ENCODE measurements at places on chromosomes 5 and 9.

- DNase-seq, result no peak
Measured at GRCh38 chr5:107783551-107783950, 112.8 kb upstream of the EFNA5 start.

GRCh38 chr5:15256485-15256884 is 243.5 kb upstream of the FBXL7 start:
- no peak for DNase-seq

DNA sequence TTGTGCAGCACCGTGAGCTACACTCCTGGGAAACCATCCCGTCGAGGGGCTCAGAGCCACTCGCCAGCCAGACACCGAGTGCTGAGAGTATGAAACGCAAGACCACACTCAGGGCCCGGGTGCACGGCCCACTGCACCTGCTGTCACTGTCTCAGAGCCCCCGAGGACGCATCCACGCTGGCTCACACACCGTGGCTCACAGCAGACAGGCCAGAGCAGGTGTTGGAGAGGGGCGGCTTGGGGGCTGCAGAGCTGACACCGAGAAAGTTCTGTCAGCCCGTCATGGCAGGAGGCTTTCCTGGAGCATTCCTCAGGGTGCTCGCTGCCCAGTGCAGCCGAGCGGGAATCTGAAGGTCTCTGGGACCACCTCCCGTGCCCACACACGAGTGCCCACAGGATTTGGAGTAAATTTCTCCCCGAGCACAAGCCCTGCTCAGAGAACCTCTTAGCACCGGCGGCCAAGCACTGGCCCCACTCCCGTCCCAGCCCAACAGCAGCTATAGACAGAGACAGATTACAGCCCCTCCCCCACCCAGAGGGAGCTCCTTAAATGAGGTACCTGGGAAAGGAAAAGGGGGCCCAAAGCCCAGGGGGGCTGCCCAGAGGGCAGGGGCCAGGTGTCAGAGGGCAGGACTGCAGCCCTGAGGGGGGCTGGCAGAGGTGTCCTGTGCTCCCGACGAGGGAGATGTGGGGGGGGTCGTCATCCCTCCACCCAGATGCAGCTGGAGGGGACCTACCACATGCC is 56.0 kb upstream of the SARDH start:
- DNase-seq, result no peak

DNA sequence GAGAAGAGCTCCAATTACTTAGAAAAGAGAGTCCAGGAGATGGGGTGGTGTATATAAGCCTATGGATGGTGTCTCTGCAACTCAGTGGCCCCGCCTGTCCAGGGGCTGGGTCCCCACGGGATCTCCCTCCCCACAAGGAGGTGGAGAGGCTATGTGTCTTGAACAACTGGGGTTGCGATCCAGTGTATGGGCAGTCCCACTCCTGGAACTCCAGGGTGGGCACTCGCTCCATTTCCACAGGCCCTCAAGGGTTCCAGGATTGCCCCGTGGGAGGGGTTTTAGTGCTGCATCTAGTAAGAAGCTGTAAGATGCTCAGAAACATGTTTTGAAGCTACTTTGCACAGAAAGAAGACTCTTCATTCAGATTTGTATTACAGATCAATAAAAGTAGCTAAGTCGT is 558 bp upstream of the SMAD5 start:
- no peak for DNase-seq

GRCh38 chr5:10138395-10139057 is 111.2 kb downstream of the ATPSCKMT start:
- no peak for DNase-seq

DNA sequence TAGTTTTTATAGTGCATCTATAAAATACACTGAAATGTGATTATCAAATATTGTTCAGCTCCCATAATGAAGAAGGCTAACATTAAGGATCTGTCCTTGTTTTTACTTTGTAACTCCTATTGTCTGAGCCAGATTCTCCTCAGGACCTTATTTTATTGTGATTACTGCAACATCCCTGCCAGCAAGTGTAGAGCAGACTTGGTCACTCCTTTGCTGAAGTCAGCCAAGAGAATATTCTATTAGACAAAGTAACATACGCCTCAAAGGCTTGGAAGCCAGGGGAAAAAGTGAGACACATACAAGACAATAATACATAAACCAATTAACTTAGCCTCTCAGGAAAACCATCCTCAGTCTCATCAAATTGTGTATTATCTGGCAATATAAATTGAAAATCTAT is 269.6 kb downstream of the ARL15 start:
- DNase-seq, result no peak

DNA sequence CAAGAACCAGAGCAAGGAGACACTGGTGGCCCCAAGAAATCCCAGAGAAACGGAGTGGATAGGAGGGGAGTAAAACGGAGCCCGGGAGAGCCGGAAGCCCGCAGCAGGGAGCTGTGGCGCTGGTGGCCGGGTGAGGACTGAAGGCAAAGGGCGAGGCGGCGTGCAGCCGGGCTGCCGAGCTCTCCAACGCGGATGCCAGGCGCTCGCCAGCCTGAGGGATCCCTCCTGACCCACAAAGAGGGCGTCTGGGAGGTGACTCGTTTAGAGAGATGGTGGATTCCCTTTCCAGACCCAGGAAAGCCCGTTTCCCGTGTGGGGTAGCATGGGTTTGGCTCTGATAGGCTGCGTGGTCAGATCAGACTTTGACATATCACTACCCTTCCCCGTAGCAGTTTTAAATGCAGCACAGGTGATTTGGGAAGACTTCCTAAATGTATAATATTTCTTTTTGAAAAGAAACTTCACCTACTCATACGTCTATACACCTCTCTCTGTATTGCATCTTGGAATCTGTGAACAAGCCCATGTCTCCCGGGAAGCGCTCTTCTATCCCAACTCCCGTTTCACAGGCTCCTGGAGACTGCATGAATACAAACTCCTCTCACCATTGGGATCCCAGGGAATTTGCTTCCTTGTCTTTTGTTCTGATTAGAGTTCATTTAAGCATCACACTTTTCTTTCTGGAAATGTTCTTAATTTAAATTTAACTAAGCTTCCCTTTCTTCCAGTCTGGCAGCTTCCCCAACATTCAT is 158.1 kb downstream of the C9orf152 start:
- DNase-seq, result peak; percentile 65

- no peak for DNase-seq
Measured at GRCh38 chr9:127793093-127793708, 7.4 kb downstream of the CDK9 start.

Data from RKO (cell line).